ENCODE measurements at places on chromosomes 12 and 14. TPM values are rescaled to one million over a fixed set of nuclear protein-coding genes. Genes with fewer than 3 reads are reported as not detected.

- H3K4me1 ChIP-seq: peaks cover 3% of the 10 kb centered on the region
- H3K27me3 ChIP-seq: no peaks in the 10 kb centered on the region
- DNase-seq: no peak
- no peak overlapping the region for H3K4me3 ChIP-seq
- H3K27ac ChIP-seq: no peak overlapping the region
- H3K36me3 ChIP-seq: no peaks in the 10 kb centered on the region
These were observed 386.3 kb upstream of the TMTC1 start for GRCh38 chr12:30169839-30170591.

The RAD9B gene
- 0.20 TPM for polyA plus RNA-seq

- no peak overlapping the region for H3K27ac ChIP-seq
- H3K27me3 ChIP-seq: no peaks in the 10 kb centered on the region
- peak; percentile 44 for DNase-seq
- no peaks in the 10 kb centered on the region for H3K36me3 ChIP-seq
These were observed 79.3 kb upstream of the TSPAN11 start for GRCh38 chr12:30847259-30847658.

The SLC17A8 gene
- not detected for polyA plus RNA-seq

- H3K4me3 ChIP-seq: no peak overlapping the region
- no peaks in the 10 kb centered on the region for H3K36me3 ChIP-seq
- no peaks in the 10 kb centered on the region for H3K27me3 ChIP-seq
- H3K27ac ChIP-seq: no peak overlapping the region
- no peaks in the 10 kb centered on the region for H3K4me1 ChIP-seq
These were observed 365.6 kb downstream of the DPF3 start for GRCh38 chr14:72528059-72528862.

The MGP gene
- 109 TPM for polyA plus RNA-seq

The NOVA1 gene
- polyA plus RNA-seq: 0.32 TPM

DNA sequence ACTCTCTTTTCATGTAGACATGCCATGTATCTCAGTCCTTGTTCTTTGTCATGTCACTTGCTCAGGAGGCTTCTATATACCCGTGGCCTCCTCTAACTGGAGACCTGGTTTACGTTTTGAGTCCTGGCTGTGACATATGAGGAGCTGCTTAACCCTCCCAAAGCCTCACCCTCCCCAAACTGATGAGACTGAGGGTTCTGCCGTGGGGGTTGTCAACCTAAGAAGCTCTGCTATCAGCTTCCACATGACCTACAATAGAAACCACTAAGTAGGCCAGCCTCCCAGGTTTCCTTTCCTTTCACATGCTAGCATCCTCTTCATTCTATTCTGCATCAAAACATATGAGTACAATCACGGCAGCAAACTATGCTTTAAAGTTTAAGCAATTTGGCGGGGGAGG is 76.8 kb upstream of the WSCD2 start:
- H3K27me3 ChIP-seq: no peaks in the 10 kb centered on the region
- no peak overlapping the region for H3K4me3 ChIP-seq
- no peak overlapping the region for H3K27ac ChIP-seq
- H3K4me1 ChIP-seq: peaks cover 10% of the 10 kb centered on the region

DNA sequence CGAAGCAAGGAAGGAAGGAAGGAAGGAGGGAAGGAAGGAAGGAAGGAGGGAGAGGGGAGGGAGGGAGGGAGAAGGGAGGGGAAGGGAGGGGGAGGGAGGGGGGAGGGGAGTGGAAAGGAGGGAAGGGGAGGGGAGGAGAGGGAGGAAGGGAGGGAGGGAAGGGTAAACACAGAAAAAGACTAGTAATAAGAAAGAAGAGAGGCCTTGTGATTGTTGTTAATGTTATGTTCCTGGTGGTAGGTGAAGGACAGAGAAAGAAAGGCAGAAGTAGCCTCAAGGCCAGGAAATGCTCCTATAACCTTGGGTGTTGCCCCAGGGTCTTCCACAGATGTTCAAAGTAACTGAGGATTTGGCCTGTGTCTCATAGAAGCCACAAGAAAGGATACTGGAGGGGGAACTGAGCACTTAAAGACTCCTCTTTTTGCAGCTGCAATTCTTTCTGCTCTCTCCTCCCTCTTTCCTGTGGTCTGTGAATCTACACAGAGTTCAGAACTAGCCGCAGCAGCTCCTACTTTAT is 164.2 kb downstream of the PRKD1 start:
- H3K27ac ChIP-seq: no peak overlapping the region
- no peak overlapping the region for H3K4me3 ChIP-seq
- H3K36me3 ChIP-seq: no peaks in the 10 kb centered on the region
- H3K27me3 ChIP-seq: no peaks in the 10 kb centered on the region
- H3K4me1 ChIP-seq: no peaks in the 10 kb centered on the region

DNA sequence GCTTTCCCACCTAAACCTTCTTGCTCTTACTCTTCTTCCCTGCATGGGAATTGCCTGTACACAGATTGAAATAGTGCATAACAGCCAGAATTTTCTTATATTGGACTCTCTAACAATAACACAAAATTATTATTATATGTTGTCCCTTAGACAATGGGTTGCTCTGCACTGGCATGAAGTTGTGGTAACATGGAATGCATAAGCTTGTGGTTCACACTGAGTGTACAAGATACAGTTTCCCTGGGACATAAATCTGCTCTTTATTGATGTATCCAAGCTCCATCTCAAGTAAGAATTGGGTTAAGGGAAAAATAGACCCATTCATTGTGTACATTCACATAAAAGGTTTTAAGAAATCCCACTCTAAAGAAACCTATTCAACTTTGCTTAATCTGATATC is 114.4 kb upstream of the NTF3 start:
- no peaks in the 10 kb centered on the region for H3K36me3 ChIP-seq
- H3K27ac ChIP-seq: no peak overlapping the region
- H3K4me1 ChIP-seq: no peaks in the 10 kb centered on the region
- H3K27me3 ChIP-seq: no peaks in the 10 kb centered on the region
- H3K4me3 ChIP-seq: no peak overlapping the region

DNA sequence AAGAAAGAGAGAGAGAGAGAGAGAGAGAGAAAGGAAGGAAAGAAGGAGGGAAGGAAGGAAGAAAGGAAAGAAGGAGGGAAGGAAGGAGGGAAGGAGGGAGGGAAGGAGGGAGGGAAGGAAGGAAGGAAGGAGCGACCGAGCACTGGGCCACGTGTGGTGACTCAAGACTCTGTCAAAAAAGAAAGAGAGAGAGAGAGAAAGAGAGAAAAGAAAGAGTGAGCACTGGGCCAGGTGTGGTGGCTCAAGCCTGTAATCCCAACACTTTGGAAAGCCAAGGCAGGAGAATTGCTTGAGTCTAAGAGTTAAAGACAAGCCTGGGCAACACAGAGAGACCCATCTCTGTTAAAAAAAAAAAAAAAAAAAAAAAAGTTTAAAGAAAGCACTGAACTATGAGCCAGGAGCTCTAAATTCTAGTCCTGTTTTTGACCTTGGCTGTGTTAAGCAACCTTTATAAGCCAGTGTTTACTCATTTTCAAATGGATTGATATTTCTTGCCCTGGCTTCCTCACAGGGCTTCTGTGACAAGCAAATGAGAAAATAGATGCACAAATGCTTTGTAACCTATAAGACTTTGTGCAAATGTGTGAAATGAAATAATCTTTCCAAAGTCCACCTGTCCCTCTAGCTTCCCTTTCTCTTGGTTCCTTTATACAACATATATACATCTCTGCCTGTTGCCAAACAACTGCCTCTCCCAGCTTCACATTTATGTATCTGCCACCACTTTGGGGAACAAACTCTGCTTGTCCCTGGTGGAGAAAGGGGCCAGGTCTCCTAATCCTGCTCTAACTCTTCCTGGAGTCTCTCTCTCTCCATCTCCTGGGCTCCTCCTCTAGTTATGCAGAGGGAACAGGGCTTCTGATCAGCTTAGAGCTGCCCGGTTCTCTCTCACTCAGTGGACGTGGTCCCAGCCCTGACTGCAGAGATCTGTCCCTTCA is 16.1 kb upstream of the PLEKHG6 start:
- no peaks in the 10 kb centered on the region for H3K27me3 ChIP-seq
- H3K4me3 ChIP-seq: no peak overlapping the region
- DNase-seq: no peak
- no peaks in the 10 kb centered on the region for H3K4me1 ChIP-seq
- H3K27ac ChIP-seq: peak overlapping the region; percentile 54
- H3K36me3 ChIP-seq: no peaks in the 10 kb centered on the region

DNA sequence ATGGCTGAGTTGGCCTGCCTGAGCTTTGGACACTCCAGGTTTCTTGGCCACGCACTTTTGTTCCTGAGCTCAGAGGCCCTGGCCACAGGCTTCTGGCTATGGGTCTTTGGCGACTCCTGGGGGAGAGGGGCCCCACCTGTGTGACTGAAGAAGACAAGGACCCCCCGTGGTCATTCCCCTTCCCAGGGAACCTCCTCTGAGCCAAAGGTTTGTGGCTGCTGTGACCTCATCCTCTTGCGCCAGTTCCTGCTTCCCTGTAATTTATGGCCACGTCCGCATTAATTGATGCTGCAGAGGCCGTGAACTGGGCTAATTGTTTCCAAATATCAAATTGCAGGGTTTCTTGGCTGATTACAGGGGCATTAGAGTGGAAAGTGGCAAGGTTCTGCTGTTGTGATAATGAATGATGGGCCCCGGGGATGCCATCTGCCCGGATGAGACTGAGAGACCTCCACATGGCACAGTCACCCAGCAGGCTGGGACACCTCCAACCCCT is 27.6 kb upstream of the NOS1 start:
- no peaks in the 10 kb centered on the region for H3K4me1 ChIP-seq
- H3K36me3 ChIP-seq: no peaks in the 10 kb centered on the region
- no peaks in the 10 kb centered on the region for H3K27me3 ChIP-seq
- no peak overlapping the region for H3K4me3 ChIP-seq
- H3K27ac ChIP-seq: peak overlapping the region; percentile 93

DNA sequence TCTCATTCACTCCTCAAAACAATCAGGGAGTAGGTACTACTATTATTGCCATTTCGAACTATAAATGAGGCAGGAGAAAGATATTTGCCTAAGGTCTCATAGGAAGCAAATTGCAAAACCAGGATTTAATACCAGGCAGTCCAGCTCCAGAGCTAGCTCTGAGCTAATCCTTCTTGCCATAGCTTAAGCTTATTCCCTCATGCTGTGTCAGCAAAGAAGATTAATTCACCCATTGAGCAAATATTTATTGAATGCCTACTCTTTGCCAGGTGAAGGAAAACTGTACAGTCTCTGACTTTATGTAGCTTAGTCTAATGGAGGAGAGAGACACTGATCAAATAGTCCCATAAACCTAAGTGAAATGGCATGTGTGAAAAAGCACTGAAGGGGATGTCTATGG is 19.5 kb downstream of the KCNA5 start:
- no peak overlapping the region for H3K4me3 ChIP-seq
- H3K27ac ChIP-seq: no peak overlapping the region
- DNase-seq: no peak
- peaks cover 86% of the 10 kb centered on the region for H3K27me3 ChIP-seq

DNA sequence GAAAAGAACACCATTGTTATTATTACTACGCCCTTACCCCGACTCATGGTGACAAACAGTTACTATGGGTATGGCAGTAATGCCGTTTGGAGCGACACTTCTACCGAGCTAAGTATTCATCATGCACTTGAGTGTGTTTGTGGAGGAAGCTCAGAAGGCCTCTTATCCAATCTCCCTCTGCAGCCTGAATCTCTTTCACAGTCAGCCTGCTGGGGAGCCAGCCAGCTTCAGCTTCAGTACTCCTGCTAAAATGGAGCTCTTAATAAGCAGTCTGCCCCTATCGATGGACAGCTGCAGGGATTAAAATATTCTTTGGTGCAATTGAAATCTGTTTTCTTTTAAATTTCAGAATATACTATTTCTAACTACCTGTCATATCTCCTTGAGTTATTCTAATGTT is 24.7 kb upstream of the ATP5MC2 start:
- H3K36me3 ChIP-seq: no peaks in the 10 kb centered on the region
- peaks cover 69% of the 10 kb centered on the region for H3K27me3 ChIP-seq
- H3K4me3 ChIP-seq: no peak overlapping the region
- no peaks in the 10 kb centered on the region for H3K4me1 ChIP-seq
- no peak for DNase-seq

The ZFC3H1 gene
- 32.0 TPM for polyA plus RNA-seq

The CMA1 gene
- polyA plus RNA-seq: not detected

The CLEC2A gene
- not detected for polyA plus RNA-seq

DNA sequence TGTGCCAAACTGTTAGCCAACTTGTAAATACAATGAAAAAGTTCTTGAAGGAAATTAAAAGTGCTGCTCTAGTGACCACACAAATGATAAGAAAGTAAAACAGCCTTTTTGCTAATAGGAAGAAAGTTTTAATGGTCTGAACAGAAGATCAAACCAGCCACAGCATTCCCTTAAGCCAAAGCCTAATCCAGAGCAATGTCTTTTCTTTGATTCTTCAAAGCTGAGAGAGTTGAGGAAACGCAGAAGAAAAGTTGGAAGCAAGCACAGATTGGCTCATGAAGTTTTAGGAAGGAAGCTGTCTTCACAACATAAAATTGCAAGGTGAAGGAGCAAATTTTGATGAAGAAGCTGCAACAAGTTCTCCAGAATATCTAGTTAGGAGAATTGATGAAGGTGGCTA is 213.8 kb downstream of the ATXN7L3B start:
- H3K4me3 ChIP-seq: no peak overlapping the region
- no peaks in the 10 kb centered on the region for H3K36me3 ChIP-seq
- DNase-seq: no peak
- H3K27ac ChIP-seq: no peak overlapping the region
- no peaks in the 10 kb centered on the region for H3K4me1 ChIP-seq

The TMEM119 gene
- polyA plus RNA-seq: 25.7 TPM

- H3K27me3 ChIP-seq: no peaks in the 10 kb centered on the region
- no peaks in the 10 kb centered on the region for H3K4me1 ChIP-seq
- H3K27ac ChIP-seq: no peak overlapping the region
- no peaks in the 10 kb centered on the region for H3K36me3 ChIP-seq
- DNase-seq: no peak
These were observed 6.7 kb downstream of the HOXC5 start for GRCh38 chr12:54039417-54040147.

The MYL2 gene
- polyA plus RNA-seq: not detected

The C3AR1 gene
- 1.6 TPM for polyA plus RNA-seq

The GOLGA5 gene
- polyA plus RNA-seq: 29.1 TPM

GRCh38 chr14:104757681-104758392 is 4.9 kb downstream of the SIVA1 start:
- no peak overlapping the region for H3K4me3 ChIP-seq
- H3K36me3 ChIP-seq: peaks cover 39% of the 10 kb centered on the region
- no peak for DNase-seq
- H3K27me3 ChIP-seq: no peaks in the 10 kb centered on the region

- no peaks in the 10 kb centered on the region for H3K27me3 ChIP-seq
- no peaks in the 10 kb centered on the region for H3K4me1 ChIP-seq
- no peak overlapping the region for H3K27ac ChIP-seq
These were observed 456.7 kb upstream of the SEL1L start for GRCh38 chr14:81990312-81990761.

Measured in SK-N-SH (cell line).